ENCODE measurements at places on chromosomes 11 and 22.

DNA sequence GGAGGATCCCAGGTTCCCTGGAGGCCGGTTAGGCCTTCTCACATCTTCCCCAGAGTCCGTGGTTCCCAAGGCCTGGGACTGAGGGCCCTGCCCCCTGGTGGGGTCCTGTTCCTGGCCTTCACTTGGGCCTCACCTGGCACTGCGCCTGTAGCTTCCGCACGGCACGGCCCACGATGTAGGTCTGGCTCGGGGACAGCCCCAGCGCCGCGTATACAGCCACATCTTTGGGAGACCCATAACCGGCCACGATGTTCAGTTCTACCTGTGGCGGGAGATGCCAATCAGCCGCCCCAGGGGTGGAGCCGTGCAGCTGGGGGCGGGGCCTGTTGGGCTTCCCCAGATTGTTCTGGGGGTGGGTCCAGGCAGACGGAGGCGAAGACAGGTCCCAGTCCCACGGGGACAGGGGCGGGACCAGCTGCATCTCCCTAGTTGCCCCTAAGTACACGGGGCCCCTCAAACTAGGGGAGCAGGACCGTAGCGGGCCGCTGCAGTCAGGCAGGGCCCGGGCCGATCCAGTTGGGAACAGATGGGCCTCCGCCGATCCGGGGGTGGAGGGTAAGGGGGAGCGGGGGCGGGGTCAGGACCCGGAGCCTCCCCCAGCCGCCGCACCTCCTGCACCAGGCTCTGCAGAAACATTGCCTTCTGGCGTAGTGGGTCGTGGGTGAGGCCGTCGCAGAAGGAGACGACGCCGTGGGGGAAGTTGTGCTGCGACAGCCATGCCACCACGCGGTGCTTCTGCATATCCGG is 10.1 kb downstream of the AIP start:
- peak; percentile 43 for DNase-seq

DNA sequence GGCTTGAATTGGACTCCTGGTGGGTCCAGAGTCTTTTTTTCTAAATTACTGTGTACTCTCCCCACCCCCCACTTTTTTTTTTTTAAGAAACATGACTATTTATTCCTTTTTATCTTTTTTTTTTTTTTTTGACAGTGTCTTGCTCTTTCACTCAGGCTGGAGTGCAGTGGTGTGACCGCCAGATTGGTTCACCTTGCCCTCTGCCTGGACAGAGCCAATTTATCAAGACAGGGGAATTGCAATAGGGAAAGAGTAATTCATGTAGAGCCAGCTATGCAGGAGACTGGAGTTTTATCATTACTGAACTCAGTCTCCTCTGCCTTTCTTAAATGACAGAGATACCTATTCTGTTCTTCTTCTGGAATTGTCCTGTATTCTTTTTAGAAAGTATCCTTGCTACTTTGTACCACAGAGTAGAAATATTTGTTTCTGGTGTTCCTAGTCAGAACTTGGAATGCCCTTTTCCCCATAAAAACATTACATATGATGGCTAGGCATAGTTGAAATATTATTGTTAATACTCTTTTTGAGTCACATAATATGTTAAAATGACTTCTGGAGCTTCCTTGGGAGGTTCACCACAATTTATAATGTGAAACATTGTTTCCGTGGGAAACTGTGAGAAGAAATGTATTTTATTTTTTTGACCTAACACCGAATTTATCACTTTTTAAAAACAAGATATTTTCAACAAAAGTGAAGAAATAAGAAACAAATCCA is 95.6 kb downstream of the UVRAG start:
- DNase-seq, result no peak

GRCh38 chr22:17239156-17239701 is 20.0 kb upstream of the ADA2 start:
- DNase-seq, result no peak

DNA sequence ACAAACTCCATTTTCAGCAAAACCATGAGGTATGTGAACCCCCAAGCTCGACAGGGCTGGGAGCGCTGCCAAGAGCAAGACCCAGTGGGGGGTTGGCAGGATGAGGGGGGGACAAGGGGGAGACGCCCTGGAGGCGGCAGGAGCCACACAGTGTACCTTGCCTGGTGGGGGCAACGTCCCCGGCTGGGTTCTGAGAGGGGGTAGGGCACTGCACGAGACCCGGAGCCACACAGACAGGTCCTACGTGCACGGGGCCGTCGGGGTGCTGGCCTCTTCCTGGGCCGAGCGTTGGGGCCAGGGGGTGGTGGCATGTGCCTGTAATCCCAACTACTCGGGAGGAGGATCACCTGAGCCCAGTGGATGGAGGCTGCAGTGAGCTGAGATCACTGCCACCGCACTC is 28.8 kb downstream of the TBX1 start:
- no peak for DNase-seq

- no peak for DNase-seq
Observed at GRCh38 chr11:113464416-113464815, 10.8 kb downstream of the DRD2 start.

DNA sequence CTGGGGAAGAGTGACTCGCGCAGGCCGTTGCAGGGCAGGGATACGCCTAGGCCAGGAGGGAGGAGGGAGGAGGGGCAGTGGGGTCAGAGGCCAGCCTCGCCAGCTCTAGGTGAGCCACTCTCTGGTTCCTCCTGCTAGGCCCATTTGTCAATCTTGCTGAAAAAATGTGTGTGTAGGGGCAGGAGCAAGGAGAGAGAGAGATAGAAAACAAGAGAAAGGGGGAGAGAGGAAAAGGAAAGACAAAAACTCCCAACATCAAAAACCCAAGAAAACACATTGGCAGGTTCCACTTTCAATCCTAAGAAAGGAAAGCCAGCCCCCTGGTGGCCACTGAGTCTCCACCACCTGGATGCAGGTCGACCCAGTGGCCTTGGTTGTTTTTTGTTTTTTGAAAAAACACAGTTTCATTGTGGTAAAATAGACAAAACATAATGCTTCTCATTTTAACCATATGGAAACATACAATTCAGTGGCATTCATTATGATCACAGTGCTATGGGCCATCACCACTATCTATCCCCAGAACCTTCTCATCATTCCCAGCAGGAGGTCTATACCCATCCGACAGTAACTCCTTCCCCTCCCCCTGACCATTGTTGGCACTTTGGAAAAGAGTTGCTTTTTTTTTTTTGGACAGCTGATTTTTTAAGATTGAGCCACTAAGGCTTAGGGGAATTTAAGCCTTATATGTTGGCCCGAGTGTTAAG is 10.9 kb downstream of the OMP start:
- DNase-seq, result peak; percentile 11

DNA sequence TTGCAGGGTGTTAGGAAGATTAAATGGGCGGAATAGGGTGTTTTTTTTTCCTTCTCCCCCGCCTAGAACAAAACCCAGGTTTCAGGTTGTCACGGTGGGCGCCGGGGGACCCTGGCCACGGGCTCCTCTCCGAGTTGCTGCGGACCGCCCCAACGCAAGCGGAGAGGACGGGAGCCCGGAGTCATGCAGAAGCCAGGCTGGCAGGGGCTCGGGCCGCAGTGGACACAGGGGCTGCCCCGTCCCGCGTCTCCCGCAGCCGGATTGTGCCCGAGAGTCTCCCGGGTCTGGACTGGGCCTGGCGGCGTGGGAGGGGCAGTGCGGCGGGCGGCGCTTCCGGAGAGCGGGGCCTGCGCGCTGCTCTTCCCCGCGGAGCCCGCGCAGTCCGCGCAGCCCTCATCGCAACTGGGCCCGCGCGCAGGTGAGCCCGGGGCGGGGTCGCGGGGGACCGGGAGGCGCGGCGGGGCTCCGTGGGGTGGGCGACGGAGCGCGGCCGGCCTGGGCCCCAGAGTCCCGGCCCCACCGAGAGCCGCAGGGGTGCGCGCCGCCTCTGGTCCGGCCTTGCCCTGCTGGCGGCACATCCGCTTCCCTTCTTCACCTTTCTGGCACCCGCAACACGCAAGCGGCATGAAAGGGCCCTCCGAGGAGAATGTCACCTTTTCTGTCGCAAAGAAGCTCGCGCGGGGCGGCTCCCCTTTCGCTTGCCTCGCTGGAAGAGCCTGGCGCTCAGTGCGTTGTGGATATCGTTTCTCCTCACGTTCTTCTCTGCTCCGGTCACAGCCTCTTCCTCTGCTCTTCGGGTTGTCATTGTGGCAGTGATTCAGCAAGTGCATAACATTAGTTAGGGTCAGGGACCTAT is at the start of gene TIRAP:
Gene TIRAP, plus strand, starts transcription at position 358 of the 856 bp plus-strand sequence. CDS start 7,802 bp downstream, outside the sequence.
- DNase-seq, result peak; percentile 68

DNA sequence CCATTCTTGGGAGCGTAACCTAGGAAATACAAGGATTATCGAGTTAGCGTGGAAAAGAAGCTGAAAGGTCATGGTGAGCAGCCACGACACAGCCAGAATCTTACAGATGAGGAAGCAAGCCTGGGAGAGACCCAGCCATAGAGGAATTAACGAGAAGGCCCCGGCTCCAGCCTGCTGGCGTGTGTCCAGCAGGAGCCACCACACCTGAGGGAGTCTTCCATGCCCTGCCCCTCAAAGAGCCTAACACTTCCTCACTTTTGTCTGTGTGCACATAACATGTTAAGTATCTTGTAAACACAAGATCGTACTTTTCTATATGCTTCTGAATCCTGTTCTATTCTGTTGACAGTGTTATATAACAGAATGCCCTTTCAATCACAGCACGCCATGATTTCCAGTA is 18.1 kb downstream of the CECR2 start:
- DNase-seq, result no peak

DNA sequence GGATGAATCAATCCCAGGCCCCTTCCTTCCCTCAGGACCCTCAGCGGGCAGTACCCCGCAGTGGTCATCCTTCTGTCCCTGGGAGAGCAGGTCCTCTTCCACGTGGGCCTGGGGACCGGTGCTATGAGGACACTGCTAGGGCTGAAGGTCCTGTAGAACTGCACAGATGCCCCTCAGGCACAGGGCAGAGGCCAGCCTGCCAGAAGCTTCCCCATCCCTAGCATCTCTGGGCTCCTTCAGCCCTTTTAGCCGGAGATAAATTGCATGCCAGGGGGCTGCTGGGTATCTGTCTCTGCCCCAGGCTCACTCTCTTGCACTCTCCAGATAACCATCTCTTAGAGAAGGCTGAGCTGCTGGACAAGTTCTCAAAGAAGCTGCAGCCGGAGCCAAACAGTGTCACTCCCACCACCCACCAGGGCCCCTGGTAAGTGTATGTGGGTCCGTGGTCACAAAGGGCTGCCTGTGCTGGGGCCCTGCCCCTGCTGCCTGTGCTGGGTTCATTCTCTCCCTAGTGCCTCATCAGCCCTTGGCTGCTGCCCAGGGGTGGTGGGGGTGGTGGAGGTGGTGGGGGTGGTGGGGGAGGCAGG is 2.3 kb downstream of the ATG16L2 start:
- DNase-seq, result no peak

GRCh38 chr11:123405123-123405592 is 24.9 kb upstream of the GRAMD1B start:
- DNase-seq, result no peak

DNA sequence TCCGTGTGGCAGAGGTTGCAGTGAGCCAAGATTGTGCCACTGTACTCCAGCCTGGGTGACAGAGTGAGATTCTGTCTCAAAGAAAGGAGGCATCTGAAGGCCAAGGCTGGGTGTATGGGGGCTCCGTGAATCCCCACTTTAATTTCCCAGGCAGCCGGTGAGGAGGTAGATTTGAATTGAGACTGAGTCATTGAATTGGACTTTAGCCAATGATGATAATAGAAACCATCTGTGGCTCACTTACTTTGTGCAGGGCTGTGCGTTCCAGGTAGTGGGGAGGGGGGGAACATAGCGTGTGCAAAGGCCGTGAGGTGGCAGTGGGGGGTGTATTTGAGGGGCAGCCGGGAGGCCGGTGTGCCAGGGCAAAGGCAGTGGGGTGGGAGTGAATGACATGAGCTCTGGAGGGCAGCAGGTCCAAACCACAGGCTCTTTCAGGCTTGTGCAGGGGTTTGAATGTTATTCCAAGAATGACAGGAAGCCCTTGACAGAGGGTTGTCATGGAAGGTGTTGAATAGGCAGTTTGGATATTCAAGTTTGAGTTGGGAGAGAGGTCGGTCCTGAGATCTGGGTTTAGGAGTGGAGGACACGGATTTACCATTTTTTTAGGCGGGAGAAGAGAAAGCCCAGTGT is 6.1 kb downstream of the ARHGAP8 start:
- no peak for DNase-seq

Data from activated CD4-positive, alpha-beta T cell treated with anti-CD3 and anti-CD28 coated beads, Interleukin-2, Interleukin-6, amounts not matched to agents 100 ng/mL and 50 ng/mL, durations not matched to agents 16 hours and 8 hours (primary cell).